ENCODE measurements at places on chromosomes 7 and 10.

GRCh38 chr7:15557686-15558085 lies 4.1 kb downstream of the AGMO start:
- no peak for DNase-seq

- DNase-seq: no peak
These were observed 754.7 kb downstream of the SUGCT start for GRCh38 chr7:40889539-40889938.

GRCh38 chr7:24464861-24465260 lies 108.4 kb upstream of the PALS2 start:
- DNase-seq: no peak

GRCh38 chr7:15667991-15668390 lies 18.5 kb downstream of the MEOX2 start:
- DNase-seq: no peak

- DNase-seq: no peak
These were observed 631.9 kb downstream of the PARD3 start for GRCh38 chr10:34183016-34183796.

- DNase-seq: no peak
These were observed 3.3 kb downstream of the COL26A1 start for GRCh38 chr7:101365956-101366355.
